ENCODE measurements at places on chromosomes 12 and 14.

GRCh38 chr14:80927083-80927989 is 14.2 kb downstream of the CEP128 start:
- no peak for DNase-seq

- DNase-seq, result no peak
Measured at GRCh38 chr12:6945613-6946012, 1.8 kb downstream of the C12orf57 start.

DNA sequence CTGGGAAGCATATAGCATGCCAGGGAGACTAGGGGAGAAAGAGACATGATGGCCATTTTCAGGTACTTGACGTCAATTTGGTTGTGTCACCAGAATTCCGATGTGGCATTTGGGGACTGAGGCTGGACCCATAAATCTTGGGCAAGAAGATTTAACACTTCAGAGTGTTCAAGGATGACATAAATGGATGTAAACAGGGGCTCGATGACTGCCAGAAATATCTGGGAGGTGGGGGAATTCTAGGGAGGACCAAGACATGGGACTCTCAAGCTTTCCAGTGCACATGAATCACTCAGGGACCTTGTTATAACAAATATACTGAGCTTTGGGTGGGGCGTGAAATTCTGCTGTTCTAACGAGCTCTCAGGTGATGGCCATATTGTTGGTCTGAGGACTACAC is 17.8 kb downstream of the HAL start:
- no peak for DNase-seq

GRCh38 chr14:61388173-61388975 is 67.0 kb downstream of the PRKCH start:
- DNase-seq, result peak; percentile 59

DNA sequence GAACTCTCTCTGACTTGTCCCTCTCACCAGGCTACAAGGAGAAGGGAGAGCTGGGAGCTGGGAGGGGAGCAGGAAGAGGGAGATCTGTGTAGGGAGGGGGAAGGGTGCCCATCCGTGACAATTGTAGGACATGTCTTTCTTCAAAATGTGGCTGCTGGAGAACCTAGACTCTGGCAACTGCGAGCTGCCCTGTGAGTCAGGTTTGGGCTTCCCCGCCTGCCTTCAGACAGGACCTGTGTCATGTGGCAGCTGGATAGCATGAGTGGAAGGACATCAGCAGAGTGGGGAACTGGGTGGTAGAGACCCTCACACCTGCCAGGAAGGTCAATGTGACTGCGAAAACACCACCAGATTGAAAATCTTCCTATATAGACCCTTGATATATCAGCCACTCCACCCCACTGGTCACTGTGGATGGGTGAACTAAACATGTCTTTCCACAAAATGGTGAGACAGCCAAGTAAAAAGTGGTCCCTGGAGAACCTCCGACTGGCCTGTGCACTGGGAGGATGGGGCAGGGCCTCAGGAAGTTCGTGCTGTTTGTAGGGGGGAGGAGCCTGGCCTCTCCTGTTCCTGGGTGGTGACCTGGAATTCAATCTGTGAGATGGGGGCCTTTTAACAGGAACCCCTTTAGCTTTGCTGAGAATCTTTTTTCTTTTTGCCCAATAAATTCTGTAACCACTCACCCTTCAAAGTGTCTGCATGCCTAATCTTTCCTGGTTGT is 62.2 kb upstream of the CAPRIN2 start:
- DNase-seq, result no peak

- DNase-seq, result no peak
Measured at GRCh38 chr14:58796242-58797009, 158.7 kb downstream of the DACT1 start.

GRCh38 chr14:73736842-73737241 is 22.7 kb upstream of the PNMA1 start:
- no peak for DNase-seq

DNA sequence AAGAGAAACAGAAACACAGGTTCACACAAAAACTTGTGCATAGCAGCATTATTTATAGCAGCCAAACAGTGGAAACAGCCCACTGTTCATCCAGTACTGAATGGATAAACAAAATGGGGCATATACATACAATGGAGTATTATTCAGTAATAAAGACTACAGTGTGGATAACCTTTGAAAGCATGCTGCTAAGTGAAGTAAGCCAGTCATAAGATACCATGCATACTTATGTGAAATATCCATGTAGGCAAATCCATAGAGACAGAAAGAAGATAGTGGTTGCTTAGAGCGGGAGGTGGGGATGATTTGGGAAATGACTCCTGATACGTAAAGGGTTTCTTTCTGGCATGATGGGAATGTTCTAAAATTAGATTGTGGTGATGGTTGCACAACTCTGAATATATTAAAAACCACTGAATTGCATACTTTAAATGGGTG is 99.4 kb downstream of the CRADD start:
- DNase-seq, result no peak

- DNase-seq, result no peak
Measured at GRCh38 chr12:18415227-18415626, 153.9 kb downstream of the PIK3C2G start.

GRCh38 chr14:88551980-88552431 is 2.8 kb downstream of the PTPN21 start:
- DNase-seq, result no peak

DNA sequence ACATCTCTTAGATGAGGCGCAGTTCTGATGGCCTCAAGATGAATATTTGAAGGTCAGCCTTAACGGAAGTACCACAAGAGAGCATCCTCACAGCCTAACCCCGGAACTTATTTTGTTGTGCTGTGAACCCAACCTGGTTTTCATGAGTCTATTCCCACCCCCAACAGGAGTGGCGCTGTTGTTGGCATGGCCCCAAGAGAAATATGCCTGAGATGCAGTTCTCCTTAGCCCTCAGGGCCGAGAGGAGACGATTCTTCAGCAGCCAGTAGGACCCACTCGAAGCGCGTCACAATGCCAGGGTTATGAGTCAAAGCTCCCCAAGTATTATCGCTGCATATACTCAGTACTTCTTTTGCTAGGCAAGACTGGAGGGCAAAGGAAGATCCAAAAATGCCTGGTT is 24.5 kb upstream of the BCL11B start:
- DNase-seq, result no peak

- DNase-seq, result no peak
Measured at GRCh38 chr12:5430641-5431603, 986 bp upstream of the NTF3 start.

DNA sequence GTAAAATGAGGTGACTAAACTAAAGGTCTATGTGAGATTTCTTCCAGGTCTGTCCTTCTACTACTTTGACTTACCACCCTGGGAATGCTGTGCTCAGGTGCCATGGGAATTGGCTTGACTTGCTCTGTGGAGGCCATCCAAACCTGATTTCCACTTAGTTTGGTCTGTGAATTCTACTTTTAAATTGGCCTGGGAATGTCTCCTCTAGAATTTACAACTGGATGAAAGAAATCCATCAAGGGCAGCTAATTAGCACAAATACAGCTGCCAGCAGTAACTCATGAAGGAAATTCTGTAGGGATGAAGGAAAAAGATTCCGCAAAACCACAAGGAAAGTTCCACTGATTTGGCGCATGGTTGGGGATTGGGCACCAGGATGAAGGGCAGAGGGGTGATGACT is 31.7 kb upstream of the FRMD6 start:
- DNase-seq, result no peak

DNA sequence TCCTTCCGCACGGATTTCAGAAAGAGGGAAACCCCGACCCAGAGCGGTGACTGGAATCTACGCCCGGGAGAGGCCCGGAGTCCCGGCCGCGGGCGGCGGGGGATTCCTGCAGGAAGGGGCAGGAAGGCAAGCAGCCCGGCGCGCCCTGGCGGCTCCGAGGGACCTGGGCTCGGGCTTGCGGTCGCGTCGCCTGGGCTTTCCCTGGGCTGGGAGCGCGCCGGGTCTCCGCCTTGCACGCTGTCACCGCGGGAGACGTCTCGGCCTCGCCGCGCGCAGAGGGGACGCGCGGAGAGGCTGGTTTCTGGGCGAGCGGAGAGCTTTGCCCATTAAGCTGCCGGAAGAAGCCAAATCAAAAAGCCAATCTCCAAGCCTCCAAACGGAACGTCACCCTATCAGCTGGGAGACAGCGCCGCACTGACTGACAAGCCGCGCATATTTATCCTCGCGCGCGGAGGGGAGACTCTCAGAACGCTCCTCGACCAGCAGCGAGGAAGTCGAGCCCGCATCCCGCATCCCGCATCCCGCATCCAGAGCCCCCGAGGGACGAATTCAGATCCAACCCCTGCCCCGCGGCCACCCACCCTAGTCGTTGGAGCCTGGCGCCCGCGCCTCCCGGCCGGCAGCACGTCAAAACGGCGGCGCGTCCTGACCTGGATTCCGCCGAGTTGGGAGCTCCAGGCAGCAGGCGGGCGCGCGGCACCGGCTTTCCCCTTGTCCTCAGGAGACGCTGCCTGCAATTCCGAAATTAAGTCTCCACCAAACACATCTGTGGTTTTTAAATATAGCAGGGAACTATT is at the start of gene SLC8A3:
SLC8A3 (minus strand) TSS at position 293 of the 797 bp plus-strand sequence. CDS start 20,529 bp downstream, outside the sequence.
- no peak for DNase-seq

GRCh38 chr12:107513184-107513583 is 172.4 kb upstream of the PWP1 start:
- no peak for DNase-seq

DNA sequence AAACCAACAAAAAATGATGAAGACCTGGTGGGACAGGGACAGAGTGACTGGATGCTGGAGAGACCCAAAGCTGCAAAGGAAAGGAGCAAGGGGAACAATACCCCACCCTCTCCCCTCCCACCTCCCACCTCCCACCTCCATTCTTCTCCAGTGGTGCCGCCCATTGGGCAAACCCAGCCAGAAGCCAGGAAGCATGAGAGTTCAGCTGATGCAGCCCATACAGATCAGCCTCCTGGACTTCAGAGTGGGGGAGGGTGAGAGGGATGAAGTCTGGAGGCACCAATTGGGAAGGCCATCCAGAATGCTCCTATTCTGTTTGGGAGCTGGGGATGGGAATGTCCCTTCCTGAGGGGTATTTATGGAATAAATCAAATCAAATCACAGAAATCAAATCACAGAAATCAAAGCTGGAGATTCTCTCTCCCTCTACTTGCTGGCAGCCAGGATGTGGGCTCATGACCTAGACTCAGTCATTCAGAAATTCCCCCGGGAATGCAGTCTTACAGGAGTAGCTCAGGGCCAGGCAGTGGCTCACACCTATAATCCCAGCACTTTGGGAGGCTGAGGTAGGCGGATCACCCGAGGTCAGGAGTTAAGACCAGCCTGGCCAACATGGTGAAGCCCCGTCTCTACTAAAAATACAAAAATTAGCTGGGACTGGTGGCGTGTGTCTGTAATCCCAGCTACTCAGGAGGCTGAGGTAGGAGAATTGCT is 31.1 kb downstream of the IRF2BPL start:
- no peak for DNase-seq

- DNase-seq, result no peak
Measured at GRCh38 chr12:94987801-94988200, 15.7 kb downstream of the NDUFA12 start.

- DNase-seq, result no peak
Measured at GRCh38 chr14:94372021-94372605, 16.3 kb downstream of the SERPINA1 start.

DNA sequence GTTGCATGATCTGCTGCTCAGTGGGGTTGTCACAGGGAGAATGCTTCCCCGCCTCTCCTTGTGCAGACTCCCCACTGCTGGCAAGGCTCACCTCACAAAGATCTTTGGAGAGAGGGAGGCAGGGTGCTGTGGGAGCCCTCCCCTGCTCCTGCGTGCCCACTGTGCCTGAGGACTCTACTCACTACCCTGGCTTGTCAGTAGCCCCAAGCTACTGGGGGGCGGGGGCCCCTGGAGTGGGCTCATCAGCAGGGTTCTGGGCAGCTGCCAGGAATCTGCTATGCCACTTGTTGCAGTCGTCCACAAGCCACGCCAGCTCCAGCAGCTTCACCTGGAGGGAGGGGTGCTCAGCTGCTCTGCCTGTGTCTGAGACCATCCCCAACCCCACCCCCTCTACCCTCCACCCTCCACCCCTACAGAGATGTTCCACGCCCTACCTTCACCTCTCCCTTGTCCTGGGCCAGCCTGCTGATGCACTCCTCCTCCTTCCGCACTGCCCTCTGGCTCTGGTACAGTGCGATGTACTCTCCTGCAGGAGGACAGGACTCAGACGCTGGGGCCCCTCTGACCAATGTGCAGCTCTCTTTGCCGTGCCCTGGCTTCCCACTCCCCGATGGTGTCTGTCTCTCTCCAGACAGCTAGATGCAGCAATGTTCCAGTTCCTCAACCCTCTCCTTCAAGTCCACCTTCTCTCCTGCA is 14.2 kb upstream of the BLTP3B start:
- DNase-seq, result no peak

- DNase-seq, result no peak
Measured at GRCh38 chr12:118813778-118814357, 167.5 kb upstream of the SRRM4 start.

DNA sequence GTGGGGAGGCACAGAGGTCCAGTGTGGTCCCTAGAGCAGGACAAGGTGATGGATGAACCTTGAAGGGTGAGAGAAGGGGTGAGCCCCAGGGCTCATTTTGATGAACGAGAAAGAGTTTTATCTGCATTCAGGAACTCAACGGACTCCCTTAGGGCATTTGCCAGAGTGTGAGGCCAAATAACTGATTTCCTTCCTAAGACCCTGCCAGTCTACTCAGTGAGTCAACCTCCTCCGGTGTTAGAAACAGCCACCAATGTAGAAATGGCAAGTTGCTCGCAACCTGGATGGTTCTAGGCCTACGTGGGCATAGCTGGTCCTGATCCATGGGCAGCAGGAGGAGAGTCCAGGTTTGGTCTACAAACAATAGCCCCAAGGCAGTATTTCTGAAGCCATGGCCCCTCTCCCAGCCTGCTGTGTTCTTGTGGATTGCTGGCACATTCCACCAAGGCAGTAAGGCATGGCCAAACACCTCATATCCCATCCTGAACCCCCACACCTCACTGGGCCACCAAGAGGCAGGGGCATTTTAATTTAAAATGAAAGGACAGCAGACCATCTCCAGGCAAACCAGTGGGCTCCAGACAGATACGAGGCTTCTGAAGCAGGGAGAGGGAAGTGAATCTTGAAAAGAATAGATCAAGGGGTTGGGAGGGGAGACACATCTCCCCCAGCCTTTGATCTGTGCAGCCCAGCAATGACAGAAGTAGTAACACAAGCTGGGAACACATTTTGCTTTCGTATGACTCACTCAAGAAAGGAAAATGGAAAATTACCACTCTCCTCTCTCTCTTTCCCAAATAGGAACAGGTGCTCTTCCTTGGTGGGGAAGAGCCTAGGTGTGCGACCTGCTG is 25.4 kb upstream of the TESC start:
- no peak for DNase-seq

DNA sequence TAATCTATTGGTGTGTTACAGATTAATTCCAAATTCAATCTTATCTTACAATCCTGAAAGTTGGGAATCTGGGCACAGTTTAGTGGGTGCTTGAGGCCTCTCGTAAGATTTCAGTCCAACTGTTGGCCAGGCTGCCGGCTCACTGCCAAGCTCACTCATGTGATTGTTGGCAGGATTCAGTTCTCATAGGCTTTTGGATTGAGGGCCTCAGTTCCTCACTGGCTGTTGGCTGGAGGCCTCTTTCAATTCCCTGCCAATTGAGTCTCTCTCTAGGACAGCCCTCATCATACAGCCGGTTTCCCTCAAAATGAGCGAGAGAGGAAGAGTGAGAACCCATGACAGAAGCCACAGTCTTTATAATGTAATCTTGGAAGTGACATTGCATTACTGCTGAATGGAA is 123.5 kb upstream of the FBXO33 start:
- no peak for DNase-seq

Data from activated T-cell treated with anti-CD3 and anti-CD28 coated beads, Interleukin-2, amount 50 U/mL, for 1 hour (primary cell).